ENCODE measurements at places on chromosomes 4 and X.

- DNase-seq, result no peak
These were observed 14.1 kb downstream of the CD40LG start for GRCh38 chrX:136662104-136662503.

DNA sequence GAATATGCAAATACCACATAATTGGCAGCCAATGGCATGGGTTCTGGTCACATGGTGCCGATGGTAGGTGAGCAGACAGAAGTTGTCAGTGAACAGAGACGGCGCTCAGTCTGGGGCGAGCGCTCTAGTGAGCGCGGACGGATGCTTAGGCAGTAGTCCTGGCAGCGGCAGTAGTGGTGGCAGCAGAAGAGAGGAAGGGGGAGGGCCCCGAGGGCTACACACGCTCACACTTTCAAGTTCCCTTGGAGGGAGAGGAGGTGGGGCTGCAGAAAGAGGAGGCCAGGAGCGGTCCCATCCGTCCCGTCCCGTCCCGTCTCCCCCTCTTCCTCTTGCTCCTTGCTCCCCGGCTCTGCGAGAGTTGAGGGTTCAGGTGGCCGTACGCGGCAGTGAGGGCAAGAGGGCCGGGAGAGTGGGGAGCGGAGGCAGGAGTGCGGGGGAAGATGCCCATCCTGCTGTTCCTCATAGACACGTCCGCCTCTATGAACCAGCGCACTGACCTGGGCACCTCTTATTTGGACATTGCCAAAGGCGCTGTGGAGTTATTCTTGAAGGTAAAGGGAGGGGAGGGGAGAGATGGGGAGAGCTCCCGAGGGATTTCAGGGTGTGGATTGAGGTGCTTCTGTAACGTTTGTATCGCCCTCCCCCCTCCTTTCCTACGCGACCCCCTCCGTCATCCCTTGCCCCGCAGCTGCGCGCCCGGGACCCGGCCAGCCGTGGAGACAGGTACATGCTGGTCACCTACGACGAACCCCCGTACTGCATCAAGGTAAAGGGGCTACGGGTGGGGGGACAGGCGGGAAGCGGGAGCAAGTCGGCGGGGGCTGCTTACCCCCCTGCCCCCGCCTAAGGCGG, at the start of gene INTS6L:
Gene INTS6L, plus strand, starts transcription at position 108 of the 852 bp plus-strand sequence. Its CDS starts 333 bp downstream, at position 441.
- DNase-seq, result peak; percentile 71

DNA sequence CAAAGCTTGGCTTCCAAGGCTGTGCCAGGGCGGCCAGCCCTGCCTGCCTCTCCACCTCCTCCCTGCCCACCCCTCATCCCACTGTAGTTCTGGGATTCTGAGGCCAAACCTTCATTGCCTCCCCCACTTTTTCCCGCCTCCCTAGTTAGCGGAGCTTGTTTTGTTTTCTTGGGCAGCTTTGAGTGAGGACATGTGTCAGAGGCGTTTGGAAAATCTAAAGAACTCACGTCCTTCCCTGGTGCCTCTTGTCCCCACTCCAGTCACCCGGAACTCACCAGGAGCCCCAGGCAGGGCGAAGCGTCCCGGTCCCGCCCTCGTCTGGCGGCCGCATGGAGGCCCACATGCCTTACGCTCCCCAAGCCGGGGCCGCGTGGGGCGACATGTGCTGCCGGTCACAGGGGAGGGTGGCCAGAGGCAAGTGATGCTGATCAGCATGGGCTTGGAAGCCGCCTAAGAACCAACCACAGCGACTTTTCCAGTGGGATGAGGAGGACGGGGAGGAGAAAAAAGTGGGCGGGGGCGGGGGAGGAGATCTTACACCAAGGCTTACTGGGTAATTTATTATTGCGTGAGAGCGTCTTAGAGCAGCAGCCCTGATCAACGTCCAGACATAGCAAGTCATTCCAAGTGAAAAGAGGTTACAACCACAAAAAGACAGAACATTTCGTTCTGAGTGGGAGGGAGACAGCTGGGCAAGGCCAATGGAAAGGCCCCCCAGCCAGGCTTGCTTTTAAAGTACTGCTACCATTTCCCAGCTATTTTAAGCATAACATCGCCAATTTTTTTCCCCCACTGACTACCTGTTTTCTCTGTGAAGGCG, 48.5 kb downstream of the PRPS1 start:
- DNase-seq, result peak; percentile 79

GRCh38 chrX:110341189-110342035, 17.2 kb upstream of the RTL9 start:
- no peak for DNase-seq

DNA sequence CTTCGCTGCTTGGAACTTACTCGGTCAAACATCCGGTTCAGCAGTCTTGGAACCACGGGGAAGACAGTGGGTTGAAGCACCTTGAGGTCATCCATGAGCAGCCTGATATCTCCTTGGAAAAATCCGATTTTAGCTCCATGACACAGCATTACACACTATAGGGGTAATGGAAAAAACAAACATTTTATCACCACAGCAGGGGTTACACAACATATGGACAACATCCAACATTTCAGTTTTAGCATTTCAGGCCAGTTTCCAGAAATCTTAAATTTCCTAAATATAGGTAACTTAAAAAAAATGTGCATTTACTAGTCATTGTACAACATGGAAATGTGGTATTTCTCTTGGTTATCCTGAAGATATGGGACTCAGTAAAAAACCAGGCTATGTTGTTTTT, 34.4 kb upstream of the CENPU start:
- no peak for DNase-seq

- no peak for DNase-seq
These were observed 112.2 kb downstream of the SNCA start for GRCh38 chr4:89724716-89725115.

- DNase-seq, result no peak
These were observed 1870.5 kb upstream of the TENM3 start for GRCh38 chr4:180372691-180373090.

DNA sequence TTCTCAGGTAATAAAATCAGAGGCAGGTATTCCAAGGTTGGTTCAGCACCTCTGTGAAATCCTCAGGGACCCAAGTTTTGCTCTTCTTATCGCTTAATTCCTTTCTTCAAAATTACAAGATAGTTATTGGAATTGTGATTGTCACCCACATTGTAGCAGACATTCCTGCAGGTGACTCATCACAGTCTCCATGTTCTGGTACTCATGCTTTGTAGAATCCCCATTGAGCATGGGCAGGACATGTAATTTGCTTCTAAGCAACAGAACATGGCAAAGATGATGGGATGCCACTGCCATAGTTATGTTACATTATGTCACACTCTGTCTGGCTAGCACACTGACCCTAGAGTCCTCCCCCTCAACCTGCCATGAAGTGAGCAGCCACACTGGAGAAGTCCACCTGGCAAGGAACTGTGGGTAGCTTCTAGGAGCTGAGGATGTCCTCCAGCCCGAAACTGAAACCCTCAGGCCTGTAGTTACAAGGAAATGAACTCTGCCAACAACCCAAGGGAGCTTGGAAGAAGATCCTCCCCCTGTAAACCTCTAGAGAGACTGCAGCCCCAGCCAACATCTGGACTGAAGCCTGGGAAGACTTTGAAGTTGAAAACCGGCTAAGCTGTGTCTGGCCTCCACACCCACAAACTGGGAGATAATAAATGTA, 58.3 kb upstream of the GUCY1A1 start:
- DNase-seq, result no peak

- no peak for DNase-seq
These were observed 50.0 kb downstream of the TET2 start for GRCh38 chr4:105196523-105197145.

DNA sequence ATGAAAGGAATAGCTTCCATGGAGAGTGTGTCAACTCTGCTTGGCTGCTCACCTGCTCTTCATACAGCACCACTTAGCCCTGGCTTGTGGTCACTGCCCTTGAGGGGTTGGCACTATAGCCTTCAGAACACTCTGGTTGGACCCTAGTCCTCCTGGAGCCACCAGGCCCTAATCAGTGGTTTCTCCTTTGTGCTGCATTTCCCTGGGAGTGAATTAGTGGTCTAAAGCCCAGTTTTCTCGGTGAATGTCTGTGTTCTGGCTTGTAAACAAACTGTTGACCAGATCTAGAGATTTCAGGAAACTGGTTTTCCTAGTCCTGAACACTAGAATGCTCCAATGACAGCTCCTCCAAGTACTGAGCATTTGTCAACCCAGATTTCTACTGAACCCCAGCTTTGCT, 28.6 kb upstream of the TMEM154 start:
- DNase-seq, result no peak

DNA sequence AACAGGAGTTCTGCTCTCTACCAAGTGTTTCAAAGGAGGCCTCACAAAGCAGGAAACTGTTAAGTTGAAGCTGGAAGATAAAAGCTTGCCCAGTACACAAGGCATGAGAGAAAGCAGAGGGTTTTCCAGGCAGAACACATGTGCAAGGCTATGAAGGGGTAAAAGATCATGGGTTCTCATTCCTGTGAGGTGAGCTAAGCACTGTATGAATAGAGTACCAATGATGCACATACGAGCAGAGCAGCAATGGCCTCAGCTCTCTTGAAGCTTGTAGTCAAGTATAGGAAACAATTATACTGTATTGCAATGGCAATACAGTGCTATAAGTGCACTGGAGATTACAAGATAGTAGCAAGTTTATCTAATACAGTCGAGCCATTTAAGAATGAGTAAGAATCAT, 18.0 kb downstream of the TTC29 start:
- no peak for DNase-seq

DNA sequence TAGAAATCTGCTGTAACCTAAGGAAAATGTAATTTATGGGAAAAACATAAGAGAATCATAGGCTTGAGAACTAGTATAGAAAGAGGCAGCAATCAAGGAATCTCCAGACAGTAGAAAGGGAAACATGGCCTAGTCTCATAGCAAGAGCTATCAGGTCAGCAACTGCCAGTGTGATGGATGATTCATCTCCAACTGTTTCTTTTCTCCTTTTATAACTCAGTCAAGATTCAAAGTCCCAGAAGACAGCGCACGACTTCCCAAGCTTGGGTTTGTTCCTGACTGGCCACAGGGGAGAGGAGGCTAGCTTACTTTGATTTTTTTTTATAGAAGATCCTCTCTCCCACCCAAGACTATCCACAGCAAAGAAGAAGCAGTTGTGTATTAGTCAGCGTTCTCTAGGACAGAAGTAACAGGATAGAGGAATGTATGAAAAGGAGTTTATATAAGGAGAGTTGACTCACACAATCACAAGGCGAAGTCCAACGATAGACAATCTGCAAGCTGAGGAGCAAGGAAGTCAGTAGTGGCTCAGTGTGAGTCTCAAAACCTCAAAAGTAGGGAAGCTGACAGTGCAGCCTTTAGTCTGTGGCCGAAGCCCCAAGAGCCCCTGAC, 181.5 kb downstream of the GC start:
- no peak for DNase-seq

- no peak for DNase-seq
These were observed 633.0 kb upstream of the FAM241A start for GRCh38 chr4:111512081-111512783.

DNA sequence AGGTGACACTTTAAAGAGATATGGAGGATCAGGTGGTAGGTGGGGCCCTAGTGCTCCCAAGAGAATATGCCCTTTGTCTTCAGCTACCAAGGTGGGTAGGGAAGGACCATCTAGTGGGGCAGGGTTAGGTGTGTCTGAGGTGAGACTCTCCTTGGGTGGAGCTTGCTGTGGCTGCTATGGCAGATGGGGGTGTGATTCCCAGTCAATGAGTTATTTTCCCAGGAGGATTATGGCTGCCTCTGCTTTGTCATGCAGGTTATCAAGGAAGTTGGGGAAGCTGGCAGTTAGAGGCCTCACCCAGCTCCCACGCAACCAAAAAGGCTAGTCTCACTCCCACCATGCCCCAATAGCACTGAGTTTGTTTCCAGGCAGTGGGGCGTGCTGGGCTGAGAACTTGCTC, 18.0 kb upstream of the SPIN2A start:
- no peak for DNase-seq

DNA sequence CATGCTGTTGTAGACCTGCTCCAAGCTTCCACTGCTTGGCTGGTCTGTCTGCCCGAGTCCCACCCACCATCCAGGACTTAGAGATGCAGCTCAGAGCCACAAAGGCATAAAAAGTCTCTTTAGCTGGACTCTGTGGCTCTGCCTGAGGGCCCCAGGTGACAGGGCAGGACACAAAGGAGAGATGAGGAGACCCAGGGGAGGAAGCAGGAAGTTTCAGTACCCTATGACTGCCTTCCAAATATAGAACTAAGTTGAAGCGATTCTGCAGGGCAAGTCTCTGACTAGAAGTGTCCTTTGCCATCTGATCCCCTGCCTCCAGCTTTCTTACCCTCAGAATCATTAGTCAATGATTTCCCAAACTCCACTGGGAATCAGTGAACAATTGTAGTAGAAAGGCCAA, 11.2 kb upstream of the CXCR3 start:
- DNase-seq, result no peak

- peak; percentile 98 for DNase-seq
These were observed 81.9 kb downstream of the HMGB2 start for GRCh38 chr4:173252024-173252935.

- no peak for DNase-seq
These were observed 15.0 kb downstream of the RGN start for GRCh38 chrX:47093248-47093647.

GRCh38 chrX:54248309-54248708, 65.3 kb upstream of the FAM120C start:
- DNase-seq, result no peak

GRCh38 chr4:143417679-143418403, 81.2 kb downstream of the GAB1 start:
- no peak for DNase-seq

DNA sequence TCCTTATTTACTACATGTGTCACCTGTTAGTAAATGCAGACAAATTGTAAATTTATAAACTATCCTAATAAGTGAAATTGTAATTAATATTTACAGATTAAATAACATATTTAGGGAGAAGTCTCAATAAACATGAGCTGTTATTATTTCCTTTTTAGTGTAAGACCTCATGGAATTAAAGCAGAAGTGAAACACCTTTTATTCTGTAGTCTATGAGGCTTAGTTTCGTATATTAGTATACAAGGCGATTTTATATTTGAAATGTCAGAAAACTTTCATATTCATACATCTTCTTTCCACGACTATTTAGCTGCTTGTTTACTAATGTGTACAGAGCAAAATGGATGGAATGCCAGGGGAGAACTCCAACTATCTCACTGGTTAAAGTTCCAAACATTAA, 414.4 kb downstream of the ARHGAP24 start:
- DNase-seq, result no peak

GRCh38 chrX:102711872-102712215, 404 bp upstream of the GPRASP2 start:
- no peak for DNase-seq

- no peak for DNase-seq
These were observed 483.0 kb upstream of the NDST4 start for GRCh38 chr4:115596265-115597001.

DNA sequence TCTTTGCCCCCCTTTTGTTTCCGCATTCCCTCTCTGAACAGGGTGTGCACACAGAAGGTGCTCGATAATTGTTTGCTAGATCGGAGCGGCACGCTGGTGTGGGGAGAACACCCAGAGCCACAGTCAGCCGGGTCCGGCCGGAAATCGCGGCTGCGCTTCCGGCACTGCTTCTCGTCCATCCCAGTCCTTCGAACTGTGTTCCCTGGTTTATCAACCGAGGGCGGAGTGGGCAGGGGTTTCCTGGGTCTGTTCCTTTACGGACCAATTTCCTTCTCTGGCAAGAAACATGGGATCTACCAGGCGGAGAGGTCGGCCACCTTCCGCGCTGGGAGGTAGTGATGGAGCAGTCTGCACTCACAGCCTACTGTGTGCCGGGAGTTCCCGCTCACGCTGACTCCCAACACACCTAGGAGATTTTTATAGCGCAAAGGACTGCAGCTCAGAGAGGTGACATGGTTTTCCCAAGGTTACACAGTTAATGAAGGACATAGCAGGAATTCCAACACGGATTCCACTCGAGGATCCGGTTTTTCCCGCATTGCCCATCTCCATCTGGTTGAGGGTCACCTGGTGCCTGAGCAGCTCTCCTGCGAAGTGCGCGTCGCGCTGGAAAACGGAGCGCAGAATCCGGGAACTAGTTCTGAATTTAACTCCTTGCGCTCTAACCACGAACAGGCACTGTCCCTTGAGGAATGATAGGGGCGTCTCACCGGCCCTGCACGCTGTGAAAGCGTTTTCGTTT, 6.8 kb downstream of the MSX1 start:
- DNase-seq, result no peak
